T-cell (primary cell): ENCODE measurements at places on chromosomes 12 and 14.

DNA sequence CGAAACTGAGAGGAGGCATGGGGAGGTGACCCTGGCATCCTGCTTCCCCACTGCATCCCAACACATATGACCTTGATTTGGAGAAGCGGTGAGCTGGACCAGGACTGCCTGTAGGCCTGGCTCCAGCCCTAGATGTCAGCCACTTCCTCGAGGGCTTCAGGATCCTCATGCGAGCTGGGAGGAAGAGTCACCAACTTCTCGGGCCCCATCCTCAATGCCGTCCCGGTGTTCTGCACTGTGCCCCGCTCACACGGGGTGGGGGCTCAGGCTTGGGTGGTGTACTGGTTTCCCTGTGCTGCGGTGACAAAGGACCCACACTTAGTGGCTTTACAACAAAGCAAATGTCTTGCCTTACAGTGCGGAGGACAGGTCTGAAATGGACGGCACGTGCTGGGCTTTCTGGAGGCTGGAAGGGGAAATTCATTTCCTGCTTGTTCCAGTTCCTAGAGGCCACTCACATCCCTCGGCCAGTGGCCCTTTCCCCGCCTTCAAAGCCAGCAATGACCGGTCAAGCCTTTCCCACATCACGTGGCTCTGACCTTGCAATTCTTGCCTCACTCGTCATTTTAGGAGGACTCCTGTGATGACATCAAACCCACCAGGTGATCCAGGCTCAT, 298.1 kb upstream of the RTL1 start:
- no peak for DNase-seq

- DNase-seq: no peak
Measured at GRCh38 chr14:60639674-60640073, 9.6 kb downstream of the SIX1 start.

GRCh38 chr14:100474196-100474595, 113.0 kb downstream of the BEGAIN start:
- no peak for DNase-seq

GRCh38 chr12:9221483-9221882, 13.3 kb upstream of the PZP start:
- no peak for DNase-seq

GRCh38 chr14:21467616-21468015, 9.1 kb downstream of the RAB2B start:
- DNase-seq: no peak

GRCh38 chr12:46908236-46908935, 82.6 kb upstream of the SLC38A4 start:
- no peak for DNase-seq

DNA sequence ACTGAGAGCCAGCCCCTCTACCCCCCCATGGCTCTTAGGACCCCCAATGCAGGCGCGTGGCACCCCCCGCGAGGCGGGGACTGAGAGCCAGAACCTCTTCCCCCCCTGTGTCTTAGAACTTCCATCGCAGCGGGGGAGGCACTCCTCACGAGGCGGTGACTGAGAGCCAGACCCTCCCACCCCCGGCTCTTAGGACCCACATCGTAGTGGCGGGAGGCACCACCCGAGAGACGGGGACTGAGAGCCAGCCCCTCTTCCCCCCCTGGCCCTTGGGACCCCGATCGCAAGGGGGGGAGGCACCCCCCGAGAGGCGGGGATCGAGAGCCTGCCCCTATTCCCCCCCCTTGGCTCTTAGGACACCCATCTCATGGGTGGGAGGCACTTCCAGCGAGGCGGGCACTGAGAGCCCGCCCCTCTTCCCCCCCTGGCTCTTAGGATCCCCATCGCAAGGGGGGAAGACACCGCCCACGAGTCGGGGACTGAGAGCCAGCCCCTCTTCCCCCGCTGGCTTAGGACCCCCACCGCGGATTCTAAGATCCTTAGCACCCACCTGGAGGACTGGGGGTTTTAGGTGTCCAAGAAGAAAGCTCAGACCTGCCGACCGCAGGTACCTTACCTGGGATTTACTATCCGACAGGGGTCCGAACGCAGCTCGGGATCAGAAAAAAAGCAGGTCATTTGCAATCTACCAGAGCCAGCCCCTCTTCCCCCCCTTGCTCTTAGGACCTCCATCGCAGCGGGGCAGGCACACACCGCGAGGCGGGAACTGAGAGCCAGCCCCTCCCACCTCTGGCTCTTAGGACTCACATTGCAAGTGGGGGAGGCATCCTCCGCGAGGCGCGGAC, 44.9 kb downstream of the DDX11 start:
- DNase-seq: no peak

DNA sequence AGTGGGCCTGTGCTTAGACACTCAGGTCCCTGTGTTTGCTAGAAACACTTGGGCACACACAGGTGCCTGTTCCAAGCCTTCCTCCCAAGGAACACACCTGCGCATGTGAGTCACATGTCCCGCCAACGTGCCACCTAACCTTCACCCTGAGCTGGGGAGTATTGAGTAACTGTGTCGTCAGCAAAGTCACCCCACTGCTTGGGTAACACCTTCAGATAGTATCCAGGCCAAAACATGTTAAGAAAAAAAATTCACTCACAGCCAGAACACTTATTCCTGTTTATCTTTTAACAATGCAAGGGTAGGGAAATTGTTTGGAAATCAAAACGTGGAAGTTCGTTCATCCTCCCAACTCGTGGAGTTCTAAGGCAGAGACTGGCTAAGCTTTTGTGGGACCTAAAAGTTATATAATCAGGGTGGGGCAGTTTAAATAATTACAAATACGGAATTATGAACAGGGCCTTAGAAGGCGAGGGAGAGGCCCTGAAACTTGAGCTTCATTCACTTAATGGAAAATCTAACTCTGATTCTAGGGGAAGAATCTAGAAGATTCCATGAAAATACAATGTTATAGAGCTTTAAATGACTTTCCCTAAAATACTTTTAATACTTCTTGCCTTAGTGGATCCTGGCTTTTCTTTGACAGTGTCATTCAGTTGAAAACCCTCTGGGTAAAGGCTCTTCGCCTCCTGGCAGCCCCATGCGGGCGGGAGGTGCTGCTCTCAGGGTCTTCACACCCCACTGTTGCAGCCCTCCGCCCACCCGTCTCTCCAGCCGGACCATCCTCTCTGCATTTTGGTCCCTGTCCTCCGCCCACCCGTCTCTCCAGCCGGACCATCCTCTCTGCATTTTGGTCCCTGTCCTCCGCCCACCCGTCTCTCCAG, 30.3 kb upstream of the ADIPOR2 start:
- peak; percentile 25 for DNase-seq

DNA sequence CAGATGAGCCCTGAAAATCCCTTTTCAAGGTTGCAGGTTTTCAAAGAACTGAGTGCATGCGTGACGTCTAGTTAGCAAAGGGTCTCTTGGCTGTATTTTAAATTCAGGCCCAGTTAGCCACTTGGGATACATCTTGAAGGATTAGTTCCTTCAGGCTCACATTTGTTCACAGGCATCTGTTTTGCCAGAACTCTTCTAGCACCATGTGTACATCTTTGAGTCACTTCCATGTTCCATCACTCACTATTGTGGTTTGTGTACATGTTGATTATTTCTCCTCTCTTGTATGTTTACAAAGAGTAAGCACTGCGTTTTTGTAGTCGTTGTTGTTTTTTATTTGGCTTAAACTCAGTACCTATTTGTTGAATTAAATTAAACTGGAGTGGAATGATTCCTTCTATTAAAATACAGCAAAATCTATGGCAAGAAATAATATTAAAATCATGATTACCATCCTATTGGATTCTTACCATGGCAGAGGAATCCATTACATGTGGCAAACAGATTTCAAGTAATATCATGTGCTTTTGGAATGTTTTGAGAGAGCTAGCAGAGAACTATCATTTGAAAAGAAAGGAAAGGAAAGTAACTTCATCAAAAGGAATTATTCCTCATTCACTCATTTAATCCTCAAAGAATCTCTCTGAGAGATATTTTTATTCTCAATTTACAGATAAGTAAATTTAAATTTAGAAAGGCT, 438.9 kb upstream of the FAR2 start:
- no peak for DNase-seq

GRCh38 chr12:82109243-82109642, 248.9 kb downstream of the CCDC59 start:
- no peak for DNase-seq

- no peak for DNase-seq
Measured at GRCh38 chr14:71702786-71703185, 229.4 kb upstream of the RGS6 start.

DNA sequence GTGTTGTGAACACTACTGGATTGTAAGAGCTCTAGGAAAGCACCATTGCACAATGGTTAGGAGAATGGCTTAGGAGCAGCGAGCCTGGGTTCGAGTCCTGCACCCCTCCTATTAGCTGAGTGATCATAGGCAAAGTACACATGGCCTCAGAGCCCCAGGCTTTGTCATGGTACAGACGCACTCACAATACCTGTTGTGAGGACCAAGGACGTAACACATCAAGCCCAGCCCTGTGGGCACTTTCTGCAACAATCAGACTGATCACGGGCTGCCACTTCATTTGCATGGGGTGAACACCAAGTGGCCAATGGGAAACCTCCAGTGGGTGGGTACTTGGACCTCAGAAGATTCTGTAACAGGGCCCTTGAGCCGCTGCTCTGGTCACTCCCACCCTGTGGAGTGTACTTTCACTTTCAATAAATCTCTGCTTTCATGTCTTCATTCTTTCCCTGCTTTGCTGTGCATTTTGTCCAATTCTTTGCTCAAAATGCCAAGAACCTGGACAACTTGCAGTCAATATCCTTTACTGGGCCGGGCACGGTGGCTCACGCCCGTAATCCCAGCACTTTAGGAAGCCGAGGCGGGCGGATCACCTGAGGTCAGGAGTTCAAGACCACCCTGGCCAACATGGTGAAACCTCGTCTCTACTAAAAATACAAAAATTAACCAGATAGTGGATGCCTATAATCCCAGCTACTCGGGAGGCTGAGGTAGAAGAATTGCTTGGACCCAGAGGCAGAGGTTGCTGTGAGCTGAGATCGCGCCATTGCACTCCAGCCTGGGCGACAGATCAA, 28.2 kb downstream of the GLRX5 start:
- DNase-seq: no peak

GRCh38 chr12:12017798-12018197, 52.9 kb upstream of the BCL2L14 start:
- no peak for DNase-seq

DNA sequence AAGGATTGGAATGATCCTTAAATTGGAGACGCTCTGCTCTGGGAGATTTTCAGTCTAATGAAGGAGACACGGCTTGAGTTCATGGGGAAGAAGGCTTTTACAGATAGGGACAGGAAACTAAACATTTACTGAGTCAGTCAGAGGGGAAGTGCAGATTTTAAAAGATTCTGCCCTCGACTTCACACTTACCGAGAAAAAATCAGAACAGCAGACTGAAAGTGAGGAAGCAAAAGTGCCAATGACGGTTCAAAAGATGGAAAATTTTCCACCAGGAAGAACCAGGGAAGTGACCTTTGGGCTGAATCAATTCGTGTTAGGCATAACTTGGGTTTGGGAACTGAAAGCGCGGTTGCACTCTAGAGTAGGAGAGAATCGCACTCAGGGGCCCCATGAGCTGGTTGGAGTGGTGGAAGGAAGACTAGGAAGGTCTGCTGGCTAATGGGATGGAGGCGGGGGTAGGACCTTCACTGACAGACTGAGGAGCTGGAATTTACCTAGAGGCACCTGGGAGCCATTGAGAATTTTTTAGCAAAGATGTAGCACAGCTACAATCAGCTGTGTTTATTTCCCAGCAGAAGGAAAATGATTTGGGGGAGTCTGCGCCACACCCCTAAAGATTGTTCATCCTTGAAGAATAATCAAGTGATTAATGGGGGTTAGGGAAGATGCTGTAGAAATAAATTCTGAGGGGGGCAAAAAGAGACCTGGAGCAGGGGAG, 1.2 kb downstream of the KCNK13 start:
- no peak for DNase-seq

GRCh38 chr12:80798281-80798680, 81.6 kb downstream of the MYF5 start:
- DNase-seq: no peak

DNA sequence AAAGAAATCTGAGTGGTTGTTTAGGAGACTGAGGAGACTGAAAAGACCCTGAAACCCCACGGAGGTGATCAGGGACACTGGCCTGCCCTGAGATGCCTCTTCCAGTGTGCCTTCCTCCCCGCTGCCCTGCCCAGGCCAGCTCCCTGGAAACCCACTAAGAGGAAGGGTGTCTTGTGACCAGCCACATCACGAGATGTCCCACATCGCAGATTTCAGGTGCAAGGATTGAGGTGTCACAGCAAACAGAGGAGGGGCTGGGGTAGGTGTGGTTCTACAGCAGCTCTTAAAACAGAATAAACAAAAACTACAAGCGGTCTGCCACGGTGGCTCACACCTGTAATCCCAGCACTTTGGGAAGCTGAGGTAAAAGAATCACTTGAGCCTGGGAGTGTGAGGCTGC, 184.3 kb upstream of the C14orf180 start:
- DNase-seq: no peak

DNA sequence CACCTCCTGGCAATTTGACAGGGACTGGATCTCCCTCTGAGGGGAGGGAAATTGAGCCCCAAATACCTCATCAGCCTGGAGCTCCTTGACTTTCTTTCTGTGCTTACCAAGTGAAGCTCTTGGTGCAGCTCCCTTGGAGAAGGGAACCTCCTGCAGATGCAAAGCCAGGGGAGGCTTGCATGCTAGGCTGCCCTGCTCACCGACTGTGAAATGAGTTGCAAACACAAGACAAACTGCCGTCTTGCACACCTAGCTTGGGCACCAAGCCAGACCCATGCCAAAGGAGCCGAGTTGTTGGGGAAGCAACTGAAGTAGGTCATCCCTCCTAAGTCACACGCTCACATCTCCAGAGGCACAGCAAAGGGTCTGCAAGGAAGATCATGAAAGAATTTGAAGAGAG, 95.2 kb downstream of the GTF2A1 start:
- no peak for DNase-seq

DNA sequence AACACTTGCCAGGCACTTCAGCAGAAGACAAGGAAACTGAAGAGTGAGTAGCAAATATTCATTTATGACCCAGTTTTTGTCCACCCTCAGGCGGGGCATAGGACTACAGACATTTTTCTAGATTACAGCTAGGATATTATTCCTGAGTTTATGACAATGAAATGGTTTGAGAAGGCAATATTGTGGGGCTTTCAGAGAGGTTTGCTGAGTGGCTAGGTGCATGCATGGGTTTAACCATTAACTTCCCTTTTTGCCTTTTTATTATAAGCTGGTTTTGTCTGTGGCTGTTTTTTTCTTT, 104.0 kb upstream of the BCAT1 start:
- DNase-seq: peak; percentile 15

DNA sequence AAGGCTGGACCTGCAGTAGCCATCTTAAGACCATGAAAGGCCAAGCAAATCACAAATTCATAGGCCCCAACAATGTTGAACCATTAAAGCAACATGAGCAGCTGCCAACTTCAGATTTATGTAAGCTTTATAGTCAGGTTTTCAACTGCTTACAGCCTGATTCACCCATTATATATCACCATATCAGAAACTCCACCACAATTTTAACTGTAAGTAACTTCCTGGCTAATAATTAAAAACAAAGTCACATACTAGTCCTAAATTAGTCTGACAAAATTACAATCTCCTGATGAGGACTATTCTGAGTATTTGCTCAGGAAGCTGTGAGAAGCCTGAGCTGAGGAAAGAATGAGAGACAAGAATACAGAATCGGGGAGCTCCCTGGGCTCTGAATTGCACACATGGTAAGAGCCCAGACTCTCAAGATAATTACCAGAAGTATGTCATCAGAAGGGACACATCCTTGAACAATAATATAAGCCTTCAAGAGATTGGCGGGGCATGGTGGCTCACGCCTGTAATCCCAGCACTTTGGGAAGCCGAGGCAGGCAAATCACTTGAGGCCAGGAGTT, 55.1 kb downstream of the NUMB start:
- DNase-seq: no peak
